ENCODE measurements at places on chromosomes 11 and 22.
A peak's percentile ranks its signal among the peaks of the same experiment; 100 is the strongest.

DNA sequence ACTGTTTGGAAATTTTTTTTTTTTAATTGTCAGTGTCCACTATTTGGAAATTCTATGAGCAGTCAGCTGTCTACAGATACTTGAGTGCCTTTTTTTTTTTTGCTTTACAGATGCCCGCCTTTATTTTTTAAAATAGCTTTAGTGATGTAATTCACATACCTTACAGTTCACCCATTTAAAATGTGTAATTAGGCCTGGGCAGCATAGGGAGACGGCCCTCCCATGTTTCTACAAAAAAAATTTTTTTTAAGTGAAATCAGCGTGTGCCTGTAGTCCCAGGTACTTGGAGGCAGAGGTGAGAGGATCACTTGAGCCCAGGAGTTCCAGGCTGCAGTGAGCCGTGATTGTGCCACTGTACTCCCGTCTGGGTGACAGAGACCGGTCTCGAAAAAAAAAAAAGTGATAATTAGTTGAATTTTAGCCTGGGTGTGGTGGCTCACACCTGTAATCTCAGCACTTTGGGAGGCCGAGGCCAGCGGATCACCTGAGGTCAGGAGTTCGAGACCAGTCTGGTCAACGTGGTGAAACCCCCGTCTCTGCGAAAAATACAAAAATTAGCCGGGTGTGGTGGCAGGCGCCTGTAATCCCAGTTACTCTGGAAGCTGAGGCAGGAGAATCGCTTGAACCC lies 1.5 kb downstream of the ZNF143 start:
- no peak for DNase-seq

GRCh38 chr22:42902875-42903510 lies 45.9 kb upstream of the ARFGAP3 start:
- no peak for DNase-seq

DNA sequence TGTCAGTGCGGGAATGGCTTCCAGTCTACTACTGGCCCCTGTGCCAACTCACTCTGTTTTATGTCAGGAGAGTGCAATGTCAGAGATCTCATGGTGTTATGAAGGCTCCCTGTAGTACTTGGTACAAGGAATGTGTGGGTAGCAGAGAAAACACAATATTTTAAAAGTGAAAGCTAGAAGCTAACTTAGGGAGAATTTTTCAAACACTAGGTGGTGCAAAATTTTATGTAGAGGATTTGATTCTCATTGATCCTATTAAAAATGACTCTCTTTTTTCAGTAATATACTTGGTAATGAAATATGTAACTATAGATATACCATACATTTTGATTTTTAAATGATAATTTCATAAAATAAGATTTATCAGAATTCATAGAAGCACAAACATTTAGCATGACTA lies 134.7 kb downstream of the JRKL start:
- no peak for DNase-seq

DNA sequence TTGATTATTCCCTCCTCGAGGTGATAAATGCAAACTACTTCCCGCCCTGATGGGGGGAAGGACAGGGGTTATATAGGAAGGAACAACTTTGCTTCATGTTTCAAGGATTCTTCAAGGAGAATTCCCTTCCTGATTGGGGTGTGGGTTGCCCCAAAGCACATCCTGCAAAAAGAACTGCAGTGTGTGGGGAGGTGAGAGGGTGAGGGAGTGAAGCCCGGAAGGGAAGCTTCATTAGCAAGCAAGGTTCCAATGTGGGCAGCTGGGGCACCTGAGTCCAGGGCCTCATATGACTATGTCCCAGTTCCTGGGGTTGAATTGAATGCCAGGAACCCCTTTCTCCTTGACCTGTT lies 326.0 kb downstream of the MN1 start:
- no peak for DNase-seq

DNA sequence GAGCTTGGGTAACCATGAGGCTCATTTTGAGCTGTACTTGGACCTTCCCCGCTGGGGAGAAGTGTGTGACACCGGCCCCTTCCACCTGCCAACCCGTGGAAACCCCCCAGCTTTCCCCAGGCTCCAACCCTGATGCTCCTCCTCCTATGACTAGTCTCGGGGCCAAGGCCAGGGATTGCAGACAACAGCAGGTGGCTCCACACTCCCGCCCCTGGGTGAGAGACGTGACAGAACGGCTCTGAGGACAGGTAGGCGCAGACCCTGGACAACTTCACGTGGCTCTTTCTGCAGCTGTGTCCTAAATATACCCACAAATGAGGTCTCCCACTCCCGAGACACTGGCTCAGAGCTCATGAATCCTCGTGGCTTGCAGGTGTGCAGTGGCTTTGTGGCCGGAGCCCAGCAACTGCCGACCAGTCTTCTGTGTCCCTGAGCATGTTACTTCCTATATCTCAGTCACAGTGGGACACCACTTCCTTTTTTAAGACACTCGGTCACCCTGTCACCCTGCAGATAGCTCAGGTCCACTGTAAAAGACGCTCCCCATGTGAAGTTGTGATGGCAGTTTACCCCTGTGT lies 55.2 kb downstream of the NECTIN1 start:
- peak; percentile 11 for DNase-seq

GRCh38 chr22:20131859-20132685 lies 468 bp downstream of the ZDHHC8 start:
- DNase-seq: no peak

DNA sequence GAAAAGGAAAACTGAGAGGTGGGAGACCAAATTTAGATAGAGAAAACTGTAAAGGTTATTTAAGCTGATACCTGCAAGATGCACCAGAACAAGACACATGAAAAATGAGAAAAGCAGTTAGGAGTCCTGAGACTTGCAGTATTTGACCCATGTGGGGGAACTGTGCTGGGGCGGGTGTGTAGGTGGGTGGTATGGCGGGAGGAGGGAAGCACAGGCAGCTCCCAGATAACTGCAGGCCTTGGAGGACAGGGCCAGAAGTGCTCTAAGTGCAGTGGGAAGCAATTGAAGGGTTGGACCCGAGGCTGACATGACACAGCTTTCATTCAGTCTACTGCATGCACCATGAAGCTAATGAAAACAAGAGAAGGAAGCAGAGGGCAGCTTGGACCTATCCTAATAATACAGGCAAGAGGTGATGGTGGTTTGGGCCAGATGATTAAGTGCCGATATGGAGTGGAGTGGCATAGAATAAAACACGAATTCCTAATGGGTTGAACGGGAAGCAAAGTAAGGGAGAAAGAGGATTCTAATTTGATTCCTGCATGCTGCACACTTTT lies 48.0 kb upstream of the ANO3 start:
- DNase-seq: no peak
